COR-L47 (cell line): ENCODE measurements at places on chromosomes 5 and 9.

- DNase-seq, result no peak
Measured at GRCh38 chr9:133429641-133430161, 7.5 kb downstream of the ADAMTS13 start.

DNA sequence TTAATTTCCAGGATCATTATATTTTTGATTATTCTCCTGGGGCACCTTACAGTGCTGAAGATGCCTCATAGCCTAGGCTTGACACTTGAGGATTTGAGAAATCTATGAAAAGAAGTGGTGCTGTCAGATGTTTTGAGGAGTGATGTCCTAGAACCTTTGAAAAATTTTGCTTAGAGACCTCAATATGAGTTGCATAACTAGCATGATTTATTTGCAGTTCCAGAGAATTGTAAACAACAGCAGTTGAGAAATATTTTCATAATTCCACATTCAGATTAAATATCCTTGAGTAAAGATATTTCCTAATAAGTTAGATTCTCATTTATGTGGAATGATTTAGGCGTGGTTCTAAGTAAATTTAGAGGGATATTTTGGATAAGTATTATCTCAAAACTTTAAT, 225.8 kb downstream of the ADAMTSL1 start:
- DNase-seq, result no peak

- DNase-seq, result peak; percentile 44
Measured at GRCh38 chr5:13941468-13941867, 3.0 kb downstream of the DNAH5 start.

- no peak for DNase-seq
Measured at GRCh38 chr5:96851312-96852062, 24.8 kb upstream of the ERAP2 start.

DNA sequence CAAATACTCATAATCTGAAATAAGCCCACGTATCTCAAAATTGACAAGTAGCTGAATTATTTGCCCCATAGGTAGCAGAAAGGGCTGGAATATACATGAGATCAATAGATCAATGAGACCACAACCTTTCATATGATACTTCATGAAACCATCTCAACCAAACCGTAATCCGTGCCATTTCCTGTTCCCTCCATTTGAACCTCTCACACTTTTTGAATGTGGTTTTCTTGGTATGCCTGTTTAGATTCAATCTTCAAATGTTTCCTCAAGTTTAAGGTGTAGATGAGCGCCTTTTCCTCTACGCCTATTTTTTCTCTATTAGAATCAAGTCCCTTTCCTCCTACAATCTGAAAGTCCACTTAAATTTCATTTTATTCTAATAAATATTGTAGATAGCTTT, 805.5 kb downstream of the EFNA5 start:
- DNase-seq, result no peak

- DNase-seq, result no peak
Measured at GRCh38 chr5:122780296-122780695, 5.4 kb downstream of the SNX2 start.

- DNase-seq, result no peak
Measured at GRCh38 chr5:24623031-24623430, 21.7 kb downstream of the CDH10 start.

- no peak for DNase-seq
Measured at GRCh38 chr5:175195698-175196656, 248.0 kb downstream of the DRD1 start.

GRCh38 chr5:56801256-56801655, 14.1 kb upstream of the MAP3K1 start:
- no peak for DNase-seq

- peak; percentile 27 for DNase-seq
Measured at GRCh38 chr5:74361406-74362358, 278.8 kb downstream of the ENC1 start.

GRCh38 chr5:134120386-134121138, 6.1 kb downstream of the TCF7 start:
- no peak for DNase-seq

GRCh38 chr5:24591426-24591825, 53.4 kb downstream of the CDH10 start:
- DNase-seq, result no peak

- DNase-seq, result no peak
Measured at GRCh38 chr5:168168978-168169698, 122.3 kb upstream of the WWC1 start.

- DNase-seq, result no peak
Measured at GRCh38 chr5:102959055-102959454, 160.9 kb downstream of the GIN1 start.

- no peak for DNase-seq
Measured at GRCh38 chr9:108254236-108254635, 601.5 kb downstream of the ACTL7B start.

DNA sequence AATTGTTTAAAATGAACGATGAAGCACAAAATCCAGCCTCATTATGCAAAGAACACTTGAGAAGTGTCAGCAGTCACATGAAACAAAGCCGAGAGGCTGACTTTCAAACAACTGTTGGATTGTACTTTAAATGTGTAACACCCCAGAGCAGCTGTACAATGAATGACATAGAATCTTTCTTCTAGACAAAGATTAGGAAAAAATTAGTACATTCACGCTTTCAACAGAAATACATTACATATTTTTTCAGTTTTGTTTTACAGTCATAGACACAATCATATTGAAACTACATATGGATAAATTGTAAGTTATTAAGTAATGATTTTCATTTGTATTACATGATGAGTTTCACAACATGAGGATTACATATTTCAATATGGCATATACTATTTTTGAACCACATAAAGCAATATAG, 10.6 kb upstream of the AGXT2 start:
- DNase-seq, result no peak

DNA sequence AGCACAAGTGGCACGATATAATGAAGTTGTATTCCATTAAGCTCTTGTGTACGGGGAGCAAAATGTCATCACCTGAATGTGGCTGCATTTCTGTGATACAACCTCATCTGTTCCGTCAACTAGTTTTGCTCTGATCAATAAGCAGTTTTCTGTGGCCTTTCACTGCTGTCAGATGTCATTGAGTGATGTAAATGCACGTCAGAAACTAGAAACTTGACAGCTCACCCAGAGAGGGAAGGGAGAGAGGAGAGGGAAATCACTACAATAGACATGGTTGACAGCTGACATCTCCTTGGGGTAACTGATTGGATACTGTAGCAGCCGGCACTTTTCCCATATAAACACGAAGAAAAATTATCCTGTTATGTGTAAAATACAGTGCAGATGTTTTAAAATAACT, 62.7 kb downstream of the SNX24 start:
- no peak for DNase-seq

GRCh38 chr5:169300468-169301385, at the start of gene SLIT3:
Gene SLIT3, minus strand, starts transcription at chr5:169301139. Its CDS starts 430 bp downstream, at chr5:169300709.
- DNase-seq, result no peak
